ENCODE measurements at places on chromosomes 3 and 15.

- peak; percentile 98 for DNase-seq
These were observed 8.7 kb upstream of the ACAP2 start for GRCh38 chr3:195451373-195452015.

GRCh38 chr3:151236316-151236715 is 33.3 kb upstream of the GPR171 start:
- DNase-seq = no peak

GRCh38 chr15:70829371-70830166 is 24.4 kb downstream of the LARP6 start:
- DNase-seq = no peak

DNA sequence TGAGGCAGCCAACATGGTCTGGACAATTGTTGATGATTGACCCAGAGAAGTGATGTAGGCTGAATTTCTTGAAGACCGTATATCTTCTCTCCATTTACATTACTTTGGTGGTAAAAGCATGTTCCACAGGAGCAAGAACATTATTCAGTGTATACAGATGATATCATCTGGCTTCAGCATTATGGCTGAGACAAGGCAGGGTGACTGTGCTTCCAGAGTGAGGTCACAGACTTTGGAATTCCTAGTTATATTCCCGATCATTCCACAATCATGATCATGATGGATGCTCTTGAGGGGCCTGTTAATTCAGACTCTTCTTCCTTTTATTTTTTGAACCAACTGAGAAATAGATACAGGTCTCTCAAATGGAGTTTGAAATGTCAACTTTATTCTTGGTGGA is 19.0 kb downstream of the PLS1 start:
- DNase-seq = no peak

DNA sequence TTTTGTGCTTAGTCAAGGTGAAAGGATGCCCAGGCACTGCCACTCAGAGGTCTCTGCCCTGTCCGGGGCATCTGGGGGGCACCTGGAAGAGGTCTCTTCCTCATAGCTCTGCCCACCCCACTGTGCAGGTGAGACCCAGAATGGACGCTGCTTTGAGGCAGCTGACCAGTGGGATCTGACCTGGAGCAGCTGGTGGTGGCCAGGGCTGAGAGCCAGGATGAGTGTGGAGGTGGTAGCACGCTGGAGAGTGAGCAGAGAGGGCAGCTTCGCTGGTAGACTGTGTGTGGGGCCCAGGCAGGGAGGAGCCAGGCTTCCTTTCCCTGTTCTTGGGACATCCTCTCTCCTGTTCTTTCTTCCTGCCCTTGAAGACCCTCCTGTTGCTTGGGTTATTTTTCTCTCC is 32.2 kb upstream of the PLA2G4E start:
- DNase-seq = no peak

DNA sequence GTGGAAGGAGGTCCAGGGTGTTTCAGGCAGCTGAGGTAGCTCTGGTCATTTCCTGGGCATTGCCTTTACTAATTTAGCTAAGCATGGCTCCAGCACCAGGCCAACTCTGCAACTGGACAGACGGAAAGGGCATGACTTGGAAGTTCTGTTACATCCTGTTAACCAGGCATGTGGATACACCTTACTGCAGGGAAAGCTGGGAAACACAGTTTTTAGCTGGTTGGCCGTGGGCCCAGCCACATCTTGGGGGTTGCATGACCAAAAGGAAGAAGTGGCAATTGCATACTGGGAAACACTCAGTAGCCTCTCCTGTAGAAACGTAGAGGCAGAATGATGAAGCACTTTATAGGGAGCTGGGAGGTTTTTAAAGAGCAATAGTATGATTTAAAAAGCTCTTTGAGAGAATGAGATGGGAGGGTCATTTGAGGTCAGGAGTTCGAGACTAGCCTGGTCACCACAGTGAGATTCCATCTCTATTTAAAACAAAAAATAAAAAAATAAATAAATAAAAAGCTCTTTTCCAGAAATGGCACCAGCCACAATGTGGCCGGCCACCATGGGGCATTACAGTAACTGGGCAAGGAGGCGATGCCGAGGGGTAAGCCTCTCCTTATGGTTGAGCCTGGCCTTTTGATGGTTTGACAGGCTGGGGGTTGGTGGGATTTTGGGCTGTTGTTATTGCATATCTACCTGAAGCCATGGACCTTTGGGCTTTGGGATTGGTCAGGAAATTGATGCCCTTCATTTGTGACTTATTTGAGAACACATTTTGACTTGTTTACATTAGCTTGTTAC is 28.6 kb downstream of the TRAK1 start:
- no peak for DNase-seq

DNA sequence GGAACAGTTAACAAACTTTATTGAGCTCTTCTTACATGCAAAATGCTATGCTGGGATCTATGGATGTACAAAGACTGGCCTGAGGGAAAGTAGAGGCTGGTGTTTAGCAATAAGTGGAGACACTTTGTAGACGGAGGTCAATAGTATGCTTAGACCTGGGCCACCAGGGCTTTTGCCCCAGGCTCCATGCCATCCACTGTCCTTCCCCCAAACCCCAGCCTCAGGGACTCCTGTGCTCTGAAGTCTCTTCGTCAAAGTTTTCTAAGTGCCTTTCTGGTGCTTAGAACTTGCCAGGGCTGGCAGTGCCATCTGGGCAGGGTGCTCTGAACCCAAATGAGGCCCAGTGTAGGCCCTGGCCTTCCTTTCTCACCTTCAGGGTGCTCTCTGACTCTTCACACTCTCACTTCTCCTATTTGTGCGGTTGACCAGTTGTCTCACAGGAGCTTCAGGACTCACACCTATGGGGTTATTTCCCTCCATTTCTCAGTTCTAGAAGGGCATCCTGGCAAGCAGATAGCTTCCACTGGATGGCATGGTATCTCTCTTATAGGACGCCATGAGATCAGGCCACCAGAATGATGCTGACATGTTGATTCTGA is 21.8 kb upstream of the KCNAB1 start:
- DNase-seq = no peak

GRCh38 chr3:37163262-37164015 is 10.9 kb downstream of the LRRFIP2 start:
- no peak for DNase-seq

DNA sequence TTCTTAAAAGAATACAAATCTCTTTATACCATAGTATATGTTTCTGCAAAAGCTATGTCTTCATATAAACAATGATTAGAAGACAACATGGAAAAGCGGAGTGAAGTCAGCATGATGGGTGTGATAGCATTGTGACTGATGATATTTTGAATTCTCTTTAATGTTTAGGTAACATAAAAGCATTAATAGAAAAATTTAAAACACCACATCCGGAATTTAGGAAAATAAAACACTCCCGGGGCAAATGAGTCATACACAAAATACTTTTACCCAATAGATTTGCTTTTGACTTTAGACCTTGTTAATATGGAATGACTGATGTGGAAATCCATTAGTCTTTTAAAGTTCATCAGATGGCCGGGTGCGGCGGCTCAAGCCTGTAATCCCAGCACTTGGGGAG is 134.7 kb downstream of the P3H2 start:
- no peak for DNase-seq

GRCh38 chr3:13188181-13188779 is 115.1 kb upstream of the IQSEC1 start:
- no peak for DNase-seq

GRCh38 chr15:73922186-73923151 is 3.8 kb upstream of the LOXL1 start:
- no peak for DNase-seq

DNA sequence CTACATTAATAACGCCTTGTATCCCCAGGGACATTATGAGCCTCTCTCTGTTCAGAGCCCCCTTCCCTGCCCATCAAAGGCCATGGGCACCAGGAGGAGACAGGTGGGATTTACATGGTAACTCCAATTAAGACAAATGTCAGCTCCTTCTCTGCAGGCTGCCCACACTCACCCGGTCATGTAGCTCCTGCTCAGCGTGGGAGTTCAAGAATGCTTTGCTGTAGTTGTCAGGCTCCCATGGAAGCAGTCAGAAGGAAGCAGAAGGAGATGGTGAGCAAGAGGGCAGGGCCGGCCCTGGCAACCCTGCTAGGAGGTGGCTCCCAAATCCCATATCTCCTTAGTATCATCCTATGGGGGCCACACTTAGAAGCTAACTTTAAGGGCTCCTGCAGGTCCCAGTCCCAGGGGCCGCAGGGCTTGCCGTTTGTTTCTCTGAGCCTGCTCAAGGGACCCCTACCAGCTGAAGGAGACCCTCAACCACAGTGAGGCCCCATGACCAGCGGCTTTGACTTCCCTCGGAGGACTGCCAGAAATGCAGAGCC is 218.4 kb upstream of the TLE3 start:
- no peak for DNase-seq

- no peak for DNase-seq
These were observed 54.4 kb downstream of the WWTR1 start for GRCh38 chr3:149603126-149604074.

All from DMS79 (cell line).